COLO829 (cell line): ENCODE measurements at places on chromosomes 1 and 21.

DNA sequence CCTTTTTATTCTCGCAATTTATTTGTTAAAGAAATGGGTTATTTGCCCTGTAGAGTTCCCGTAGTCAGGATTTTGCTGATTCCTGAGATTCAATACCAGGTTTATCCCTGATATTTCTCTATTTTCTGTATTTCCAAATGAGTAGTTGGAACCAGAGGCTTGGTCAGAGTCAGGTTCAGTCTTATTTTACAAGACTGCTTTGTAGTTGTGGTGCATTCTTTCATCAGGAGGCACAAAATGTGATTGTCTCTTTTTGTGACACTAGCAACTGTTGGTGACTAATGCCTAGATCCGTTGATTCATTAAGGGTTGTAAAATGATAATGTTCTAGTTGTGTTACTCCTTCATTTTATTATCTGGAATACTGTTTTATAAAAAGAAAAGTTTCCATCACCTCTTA, 95.5 kb upstream of the TPTE start:
- no peak for DNase-seq

DNA sequence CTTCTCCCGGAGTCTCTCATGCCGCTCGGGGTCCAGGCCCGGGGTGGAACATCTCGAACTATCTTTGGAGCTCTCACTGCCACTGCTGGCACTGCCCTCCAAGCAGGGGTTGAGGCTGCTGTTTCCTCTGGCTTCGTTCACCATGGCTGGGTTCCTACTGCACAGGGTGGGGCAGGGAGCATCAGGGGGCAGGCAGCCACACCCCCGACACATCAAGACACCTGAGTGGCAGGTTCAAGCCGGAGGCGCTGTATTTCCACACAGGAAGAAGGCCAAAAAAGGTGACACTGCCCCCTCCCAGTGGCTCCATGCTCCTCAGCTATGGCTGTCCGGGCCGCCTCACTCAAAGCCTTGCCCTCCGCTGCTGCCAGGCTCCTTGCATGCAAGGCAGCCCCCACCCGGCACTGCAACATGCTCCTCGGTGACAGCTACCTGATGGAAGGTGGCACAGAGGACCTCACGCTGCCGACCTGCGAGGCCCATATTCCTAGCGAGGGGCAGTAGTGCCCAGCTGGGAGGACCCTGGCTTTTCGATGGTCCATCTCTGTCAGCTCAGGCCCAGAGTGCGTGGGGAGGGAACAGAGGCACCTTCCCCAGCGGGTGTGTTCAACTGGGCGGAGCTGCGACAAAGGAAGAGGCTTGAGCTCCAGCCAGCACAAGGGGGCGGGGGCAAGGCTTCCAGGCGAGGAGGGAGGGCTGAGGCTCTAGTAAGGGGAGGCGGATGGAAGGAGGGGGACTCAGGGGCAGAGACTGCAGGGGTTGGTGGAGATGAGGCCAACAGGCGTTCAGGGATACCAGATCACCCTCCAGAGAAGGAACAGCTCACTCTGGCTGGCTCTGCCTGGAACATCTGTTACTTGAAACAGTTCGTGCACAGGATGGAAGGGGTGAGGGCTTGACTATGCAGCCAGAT, 2.5 kb downstream of the MTHFR start:
- DNase-seq, result peak; percentile 60

DNA sequence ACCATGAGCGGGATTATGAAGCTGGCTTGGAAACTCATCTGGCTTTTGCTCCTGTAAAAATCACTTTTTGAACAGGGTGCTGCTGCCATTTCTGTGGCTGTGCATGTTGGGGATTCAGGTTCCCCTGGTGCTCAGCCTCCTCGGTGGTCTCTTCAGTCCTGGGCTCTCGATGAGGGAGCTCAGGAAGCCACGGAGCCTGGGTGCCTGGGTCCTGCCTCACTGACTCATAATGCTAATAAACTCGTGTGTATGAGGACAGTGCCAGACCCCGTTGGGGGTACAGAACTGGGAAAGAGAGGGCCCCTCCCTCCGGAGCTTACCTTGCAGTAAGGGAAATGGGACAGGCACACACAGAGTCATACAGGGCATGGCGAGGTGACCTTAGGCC, 5.8 kb downstream of the COQ8A start:
- DNase-seq, result no peak

- DNase-seq, result no peak
These were observed 488.6 kb upstream of the RGS18 start for GRCh38 chr1:191669629-191670028.

DNA sequence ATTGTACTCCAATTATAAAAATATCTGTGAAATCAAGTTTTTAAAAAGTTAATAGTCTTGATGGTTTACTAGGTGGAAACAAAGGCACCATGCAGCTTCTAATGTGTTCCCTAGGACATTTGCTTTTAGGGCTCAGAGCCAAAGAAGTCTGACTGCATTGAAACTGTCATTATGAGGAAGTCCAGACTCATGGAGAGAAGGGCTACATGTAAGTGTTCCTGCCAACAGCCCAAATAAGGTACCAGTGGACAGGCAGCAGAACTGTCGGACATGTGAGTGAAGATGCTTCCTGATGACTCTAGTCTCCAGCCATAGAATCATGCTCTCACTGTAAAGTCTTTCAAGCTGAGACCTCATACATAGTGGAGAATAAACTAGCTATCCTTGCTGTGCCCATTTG, 287.6 kb downstream of the AKT3 start:
- DNase-seq, result no peak

DNA sequence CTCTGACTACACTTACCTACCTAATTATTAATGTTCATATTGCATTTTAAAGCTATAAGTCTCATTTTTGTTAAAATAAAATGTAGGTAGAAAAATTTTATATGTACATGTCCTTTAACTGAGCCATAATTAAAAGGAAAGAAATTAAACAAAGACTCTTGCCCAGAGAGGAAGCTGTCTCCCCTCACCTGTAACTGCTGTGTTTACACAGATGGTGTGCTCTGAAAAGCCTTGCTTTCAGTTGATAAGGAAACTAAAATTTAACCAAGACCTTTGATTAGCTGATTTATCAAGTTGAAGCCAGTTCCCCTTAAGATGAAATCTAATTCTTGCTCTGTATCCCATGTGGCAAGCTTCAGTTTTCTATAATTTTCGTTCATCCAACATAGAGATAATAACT, 213.5 kb downstream of the LYPLAL1 start:
- no peak for DNase-seq

DNA sequence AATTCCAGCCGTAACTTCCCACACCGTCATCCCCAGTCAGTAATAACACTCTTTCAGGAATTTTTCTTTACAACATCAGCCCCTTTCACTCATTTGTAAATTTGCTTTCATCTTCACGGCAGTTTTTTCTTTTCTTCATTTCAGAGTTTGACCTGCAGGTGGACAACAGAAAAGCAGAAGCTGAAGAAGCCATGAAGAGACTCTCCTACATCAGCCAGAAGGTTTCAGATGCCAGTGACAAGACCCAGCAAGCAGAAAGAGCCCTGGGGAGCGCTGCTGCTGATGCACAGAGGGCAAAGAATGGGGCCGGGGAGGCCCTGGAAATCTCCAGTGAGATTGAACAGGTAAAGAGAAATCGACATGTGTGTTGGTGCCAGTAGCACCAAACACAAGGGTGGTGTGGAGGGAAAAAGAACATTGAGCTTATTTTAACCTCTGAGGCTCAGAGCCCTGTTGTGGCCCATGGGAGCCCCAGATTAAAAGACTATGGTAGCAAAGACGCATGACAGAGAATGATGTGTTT, 53.2 kb downstream of the LAMC2 start:
- DNase-seq, result no peak

DNA sequence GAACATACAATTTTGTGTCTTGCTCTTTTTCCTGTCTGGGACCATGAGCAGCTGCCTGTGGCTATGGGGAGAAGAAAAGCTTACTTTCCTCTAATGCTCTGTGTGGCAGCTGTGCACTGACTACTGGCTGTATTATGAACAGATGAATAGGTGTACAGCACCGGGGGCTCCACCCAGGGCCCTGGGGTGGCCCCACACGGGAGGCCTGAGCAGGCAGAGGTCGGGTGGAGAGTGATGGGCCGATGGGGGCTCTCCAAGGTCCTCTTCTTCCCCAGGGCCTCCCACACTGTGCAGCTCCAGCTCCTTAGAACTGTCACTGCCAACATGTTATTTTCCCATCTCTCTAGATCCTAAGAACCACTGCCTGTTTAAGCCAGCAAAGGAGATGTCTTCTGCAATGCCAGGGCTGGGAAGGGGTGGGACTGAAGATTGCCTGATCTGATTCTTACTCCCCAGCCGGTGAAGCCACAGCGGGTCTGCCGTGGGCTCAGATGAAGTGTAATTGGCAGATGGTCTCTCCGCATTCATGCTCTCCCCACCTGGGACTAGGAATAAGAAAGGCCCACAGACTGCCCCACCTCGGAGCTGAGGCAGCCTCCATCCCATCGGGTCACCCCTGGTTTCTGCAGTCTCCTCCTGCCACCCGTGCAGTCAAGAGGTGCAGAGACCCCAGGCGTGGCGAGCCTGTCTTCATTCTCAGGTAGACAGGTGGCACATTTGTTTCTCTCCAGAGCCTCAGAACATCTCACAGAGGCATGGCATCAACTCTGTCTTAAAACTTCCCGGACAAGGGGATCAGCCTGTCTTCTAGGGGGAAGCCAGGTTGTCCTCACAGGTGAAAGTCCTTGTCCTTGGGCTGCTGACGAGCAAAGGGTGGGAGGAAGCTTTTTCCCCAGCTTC, 186.5 kb upstream of the GALNT2 start:
- no peak for DNase-seq

DNA sequence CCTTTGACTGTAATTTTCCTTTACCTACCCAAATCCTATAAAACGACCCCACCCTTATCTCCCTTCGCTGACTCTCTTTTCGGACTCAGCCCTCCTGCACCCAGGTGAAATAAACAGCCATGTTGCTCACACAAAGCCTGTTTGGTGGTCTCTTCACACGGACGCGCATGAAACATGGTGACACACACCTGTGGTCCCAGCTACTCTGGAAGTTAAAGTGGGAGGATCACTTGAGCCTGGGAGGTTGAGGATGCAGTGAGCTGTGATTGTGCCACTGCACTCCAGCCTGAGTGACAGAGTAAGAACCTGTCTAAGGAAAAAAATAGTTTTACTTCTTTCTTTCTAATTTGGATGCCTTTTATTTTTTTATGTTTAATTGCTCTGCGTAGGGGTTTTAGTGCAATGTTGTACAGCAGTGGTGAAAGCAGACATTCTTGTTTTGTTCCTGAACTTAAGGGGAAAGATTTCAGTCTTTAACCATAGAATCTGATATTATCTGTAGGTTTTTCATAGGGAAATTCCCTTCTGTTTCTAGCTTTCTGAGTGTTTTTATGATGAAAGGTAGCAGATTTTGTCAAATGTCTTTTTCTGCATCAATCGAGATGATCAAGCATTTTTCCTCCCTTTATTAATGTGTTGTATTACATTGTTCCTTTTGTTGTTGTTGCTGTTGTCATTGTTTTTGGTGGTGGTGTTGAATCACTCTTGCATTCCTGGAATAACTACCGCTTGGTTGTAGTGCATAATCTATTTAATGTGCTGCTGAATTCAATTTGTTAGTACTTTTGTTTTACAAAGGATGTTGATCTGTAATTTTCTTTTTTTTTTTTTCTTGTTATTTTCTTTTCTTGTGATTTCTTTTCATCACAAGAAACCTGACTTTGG, 497.4 kb downstream of the DISC1 start:
- DNase-seq, result no peak

- DNase-seq, result no peak
These were observed 35.5 kb upstream of the ATP6V1G3 start for GRCh38 chr1:198575798-198576641.

DNA sequence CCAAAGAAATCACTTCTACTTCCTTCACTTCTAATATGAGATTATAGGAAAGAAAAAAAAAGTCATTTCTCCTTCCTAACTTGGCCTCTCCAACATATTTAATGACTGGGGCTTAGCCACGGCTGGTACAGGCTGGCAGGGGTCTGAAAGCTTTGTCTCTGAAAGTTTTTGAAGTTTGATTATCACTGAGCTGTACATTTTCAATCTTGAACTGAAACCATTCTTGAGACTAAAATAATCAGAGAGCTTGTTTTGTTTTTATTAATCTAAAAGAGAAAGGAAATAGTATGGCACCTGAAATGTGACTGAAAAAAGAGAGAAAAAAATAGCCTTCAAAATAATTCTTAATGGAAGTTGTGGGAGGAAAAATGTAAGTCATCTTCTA, 3.8 kb upstream of the KRTAP19-8 start:
- no peak for DNase-seq

DNA sequence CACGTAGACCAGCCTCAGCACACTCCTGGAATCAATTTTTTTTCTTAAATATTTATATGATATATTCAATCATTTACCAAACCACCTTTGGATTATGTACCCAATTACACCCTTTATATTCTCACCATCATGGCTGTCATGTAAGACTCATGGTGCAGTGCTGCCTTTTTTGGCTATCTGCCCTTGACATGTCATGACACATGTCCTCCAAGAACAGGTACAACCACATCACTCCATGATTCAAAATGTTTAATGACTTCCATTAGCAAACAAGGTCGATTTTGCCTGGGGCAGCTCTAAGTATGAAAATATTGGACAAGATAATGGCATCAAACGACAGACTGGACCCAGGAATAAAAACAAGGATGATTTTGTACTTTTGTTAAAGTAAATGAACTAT, 861.1 kb upstream of the ADAMTS5 start:
- DNase-seq, result no peak

DNA sequence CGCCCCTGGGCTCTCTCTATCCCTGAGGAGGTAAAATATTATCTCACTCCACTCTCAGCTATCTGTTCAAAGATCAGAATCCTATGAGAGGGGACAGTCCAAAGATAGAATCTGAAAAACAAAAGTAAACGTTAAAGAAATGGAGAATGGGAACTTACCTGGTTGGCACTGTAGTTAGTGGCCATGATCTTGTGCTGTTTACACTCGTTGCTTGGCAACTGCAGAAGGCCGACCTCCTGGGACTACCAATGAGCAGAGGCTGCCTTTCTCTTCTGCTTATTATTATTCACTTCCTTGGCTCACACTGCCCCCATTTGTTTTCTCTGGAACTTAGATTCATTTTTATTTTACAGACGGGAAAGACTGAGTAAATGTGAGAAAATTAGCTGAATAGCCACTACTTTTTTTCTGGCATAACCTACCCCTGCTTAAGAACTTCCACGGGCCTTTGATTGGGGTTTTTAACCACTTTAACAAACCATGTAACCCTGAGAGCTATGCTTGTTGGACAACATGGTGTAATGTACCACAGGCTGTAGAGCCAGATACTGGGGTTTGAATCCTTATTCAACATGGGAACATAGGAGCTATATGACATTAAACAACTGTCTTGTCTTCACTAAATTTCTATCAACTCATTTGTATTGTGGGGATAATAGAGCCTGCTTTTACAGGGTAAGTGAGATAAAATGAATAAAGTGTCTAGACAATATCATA, at the start of gene CFAP126:
Gene CFAP126, minus strand, starts transcription at position 193 of the 717 bp plus-strand sequence. Its CDS starts 8 bp downstream, at position 185.
- DNase-seq, result peak; percentile 98

- DNase-seq, result no peak
These were observed 17.5 kb downstream of the MAN1C1 start for GRCh38 chr1:25634066-25634465.

DNA sequence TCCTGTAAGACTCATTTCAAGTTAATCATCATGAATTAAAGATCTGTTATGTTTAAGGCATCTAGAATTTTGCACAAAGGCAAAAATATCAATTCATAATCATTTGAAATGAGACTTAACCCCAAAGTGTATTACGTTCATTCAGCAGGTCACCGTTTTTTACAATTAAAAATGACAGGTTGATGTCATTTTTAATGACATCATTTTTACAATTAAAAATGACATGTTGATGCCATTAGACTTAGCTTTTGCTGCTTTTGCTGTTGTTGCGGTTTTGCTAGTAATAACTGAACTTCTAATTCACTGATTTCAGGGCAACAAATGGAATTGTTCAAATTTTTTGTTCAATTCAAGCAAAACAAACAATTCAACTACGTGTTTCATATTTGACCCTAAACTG, 17.0 kb downstream of the PRMT6 start:
- no peak for DNase-seq

GRCh38 chr1:98323388-98323787, 338.1 kb upstream of the SNX7 start:
- DNase-seq, result no peak
